Lower leg skin (tissue), 4 donors: ENCODE measurements at places on chromosomes 11 and 22. TPM values are rescaled to one million over a fixed set of nuclear protein-coding genes. Genes with fewer than 3 reads are reported as not detected.

Gene PGM2L1
- 1.0 TPM for total RNA-seq

Gene FOSL1
- total RNA-seq = 7.5 TPM

Gene FAM181B
- 0.59 TPM for total RNA-seq

GRCh38 chr11:69202511-69203221 lies 46.9 kb downstream of the SMIM38 start:
- peak; percentile 77 for DNase-seq

GRCh38 chr22:30866216-30866615 lies 102.4 kb downstream of the MORC2 start:
- no peak for DNase-seq

DNA sequence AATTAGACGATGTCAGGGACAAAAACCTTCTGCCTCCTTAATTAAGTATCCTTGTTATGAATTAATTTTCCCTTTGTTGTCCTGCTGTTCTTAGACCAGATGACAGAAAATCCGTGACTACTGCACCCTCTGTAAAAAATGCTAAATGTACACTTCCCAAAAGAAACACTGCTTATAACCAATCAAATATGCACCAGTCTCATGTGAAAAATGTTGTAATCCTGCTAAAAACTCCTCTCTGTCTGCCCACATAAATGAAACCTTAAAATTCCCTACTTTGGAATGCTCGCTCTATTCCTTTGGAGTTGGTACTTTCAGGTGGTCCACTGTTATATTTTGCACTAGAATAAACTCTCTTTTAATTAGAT lies 366.8 kb upstream of the CCDC179 start:
- no peak for DNase-seq

GRCh38 chr11:95505927-95506426 lies 275.0 kb upstream of the SESN3 start:
- no peak for DNase-seq
